Stimulated activated CD8-positive, alpha-beta memory T cell treated with anti-CD3 and anti-CD28 coated beads, Interleukin-15, amount 100 ng/mL, for 4 hours (primary cell): ENCODE measurements at places on chromosomes 12 and 14.

DNA sequence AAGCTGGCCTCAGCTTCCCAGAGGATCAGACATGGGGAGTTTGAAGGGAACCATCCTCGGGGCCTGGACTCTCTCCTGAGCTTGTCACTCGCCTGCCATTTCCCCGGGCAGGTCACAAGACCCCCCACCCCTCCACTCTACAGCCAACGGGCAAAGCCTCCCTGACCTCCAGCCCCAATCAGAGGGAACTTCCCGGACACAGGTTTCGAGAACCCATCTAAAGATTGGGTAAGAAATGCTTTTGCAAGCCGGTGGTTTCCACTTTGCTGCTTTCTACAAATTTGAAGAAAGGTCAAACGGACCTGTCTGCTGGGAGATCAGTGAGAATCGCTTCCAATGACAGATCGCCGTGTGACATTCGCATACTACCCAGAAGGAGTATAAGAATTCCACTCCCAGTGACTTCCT lies 89.6 kb downstream of the SCARB1 start:
- DNase-seq: no peak

DNA sequence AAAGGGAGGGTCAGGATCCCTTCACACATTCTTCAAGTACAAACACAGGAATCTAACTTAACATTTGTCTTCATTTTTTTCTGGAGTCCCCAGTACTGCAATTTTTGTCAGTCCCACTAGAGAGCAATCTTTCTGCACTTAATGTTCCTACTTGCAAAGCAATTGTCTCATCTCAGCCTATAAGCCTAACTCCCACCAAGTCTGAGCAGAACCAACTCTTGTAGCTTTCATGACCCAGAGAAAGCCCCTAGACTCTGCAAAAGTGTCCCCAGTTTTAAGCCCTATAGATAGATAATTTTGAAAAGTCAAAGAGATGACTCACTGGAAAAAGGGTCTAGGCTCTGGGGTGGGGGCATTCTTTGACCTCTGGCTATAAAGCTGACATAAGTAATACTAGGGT lies 1.8 kb upstream of the ZBTB39 start:
- no peak for DNase-seq

GRCh38 chr14:64654246-64654900 lies 49.9 kb upstream of the PLEKHG3 start:
- DNase-seq: no peak

DNA sequence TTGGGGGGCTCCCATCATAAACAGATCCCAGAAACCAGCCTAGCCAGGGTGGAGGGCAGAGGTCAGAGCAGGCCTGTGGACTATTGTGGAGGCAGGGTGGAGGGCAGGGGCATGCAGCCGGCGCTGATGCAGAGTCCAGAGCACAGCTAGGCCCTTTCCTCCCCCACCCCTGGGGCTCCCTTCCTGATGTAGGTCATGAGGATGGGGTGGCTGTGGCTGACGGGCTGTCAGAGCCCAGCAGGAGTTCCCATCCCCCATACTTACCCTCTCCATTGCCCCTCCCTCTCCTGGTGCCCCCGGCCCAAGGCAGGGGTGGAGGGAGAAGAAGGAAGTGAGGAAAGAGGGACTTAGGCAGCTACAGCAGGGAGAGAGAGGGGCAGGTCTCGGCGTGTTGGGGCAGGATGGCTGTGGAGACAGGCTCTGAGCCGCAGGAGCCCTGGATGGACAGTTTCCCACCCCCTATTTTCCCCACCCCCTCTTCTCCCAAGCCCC lies 5.7 kb upstream of the ZNF385A start:
- no peak for DNase-seq

DNA sequence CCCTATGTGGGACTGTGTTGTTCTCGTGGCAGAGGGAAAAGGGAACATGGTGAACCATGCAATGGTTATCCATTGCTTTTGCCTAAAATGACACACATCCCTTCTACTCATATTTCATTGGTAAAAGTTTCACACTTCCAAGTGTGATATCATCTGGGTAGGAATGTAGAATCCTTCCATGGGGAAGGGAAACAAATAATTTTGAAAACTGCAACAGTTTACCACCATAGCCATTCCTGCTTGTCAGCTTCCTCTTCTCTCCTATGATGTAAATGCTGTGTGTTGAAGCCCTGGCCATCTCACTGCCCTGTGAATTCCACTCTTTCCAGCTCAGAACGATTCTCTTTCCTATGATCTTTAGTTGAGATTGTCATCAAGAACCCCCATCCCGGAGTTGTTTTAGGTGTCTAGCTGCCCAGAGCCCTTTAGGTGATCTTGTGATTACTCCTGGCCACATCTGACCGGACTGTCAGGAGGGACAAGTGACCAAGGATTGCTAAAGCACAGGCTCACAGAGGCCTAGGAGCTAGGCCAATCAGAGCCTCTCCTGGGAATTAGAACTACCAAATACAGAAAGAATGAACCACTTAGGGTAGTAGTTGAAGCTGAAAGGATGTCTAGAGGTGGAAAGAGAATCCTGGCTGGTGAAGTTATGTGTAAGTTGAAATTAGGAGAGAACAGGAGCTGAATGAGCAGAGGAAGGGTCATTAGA lies 84.6 kb downstream of the VCPKMT start:
- no peak for DNase-seq

DNA sequence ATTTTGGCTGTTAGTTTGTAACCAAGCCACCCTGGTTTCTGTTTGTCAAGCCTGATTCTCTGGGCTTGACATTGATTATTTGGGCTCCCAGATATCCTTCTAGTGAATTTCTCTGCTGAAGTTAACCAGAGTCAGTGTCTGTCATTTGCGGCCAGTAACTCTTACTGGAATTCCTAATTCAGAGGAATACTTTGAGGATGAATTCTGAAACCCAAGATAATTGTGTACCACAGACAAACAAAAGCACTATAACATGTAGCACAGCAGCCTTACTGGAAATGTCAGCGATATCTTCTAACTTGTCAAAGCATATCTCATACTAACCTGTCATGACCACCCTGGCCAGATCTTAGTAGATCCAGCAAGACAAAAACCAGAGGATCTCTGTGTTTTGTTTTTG lies 84.4 kb upstream of the HIF1A start:
- DNase-seq: no peak

- DNase-seq: no peak
Observed at GRCh38 chr14:52080158-52080800, 11.4 kb upstream of the NID2 start.

- no peak for DNase-seq
Observed at GRCh38 chr14:102499401-102500157, 10.0 kb downstream of the ANKRD9 start.

GRCh38 chr12:70332236-70332635 lies 33.9 kb upstream of the KCNMB4 start:
- DNase-seq: no peak

- no peak for DNase-seq
Observed at GRCh38 chr14:49992901-49993339, 100.0 kb downstream of the ARF6 start.

DNA sequence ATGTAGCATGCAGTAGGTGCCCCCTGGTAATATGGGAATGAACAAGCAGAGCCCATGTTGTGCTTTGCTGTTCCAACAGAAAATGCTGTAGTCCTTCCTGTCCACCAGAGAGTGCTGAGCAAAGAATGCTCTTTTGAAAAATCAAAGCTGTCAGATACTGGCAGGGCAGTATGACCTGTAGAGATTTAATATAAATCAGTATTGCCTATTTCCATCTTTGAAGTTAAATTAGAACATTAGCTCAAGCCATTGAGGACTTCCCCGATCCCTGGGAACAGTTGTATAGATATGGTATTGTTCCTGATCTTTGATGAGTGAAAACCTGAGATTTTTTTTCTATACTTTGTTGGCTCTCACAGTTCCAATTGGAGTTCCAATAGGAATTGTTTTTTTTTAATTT lies 13.0 kb downstream of the TTC8 start:
- DNase-seq: no peak

- no peak for DNase-seq
Observed at GRCh38 chr14:31657917-31658316, 96.7 kb downstream of the NUBPL start.

DNA sequence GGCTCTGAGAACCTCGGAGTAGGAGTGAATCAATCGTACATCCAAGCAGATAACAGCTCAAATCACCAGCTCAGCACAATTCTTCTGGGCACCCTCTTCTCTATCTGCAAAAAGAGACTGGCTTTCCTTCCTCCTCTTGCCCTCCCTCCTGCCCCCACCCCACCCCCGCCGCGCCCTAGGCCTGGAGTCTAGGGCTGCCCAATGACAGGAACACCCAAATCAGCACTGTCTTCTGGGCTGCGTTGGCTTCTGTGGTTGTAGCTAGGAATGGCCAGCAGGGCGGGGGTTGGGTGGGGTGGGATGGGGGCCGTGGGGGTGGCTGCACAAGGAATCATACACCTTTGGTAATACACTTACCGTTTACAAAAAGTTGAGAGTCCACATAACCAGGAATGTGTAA lies 28.0 kb upstream of the TMCC3 start:
- DNase-seq: no peak

DNA sequence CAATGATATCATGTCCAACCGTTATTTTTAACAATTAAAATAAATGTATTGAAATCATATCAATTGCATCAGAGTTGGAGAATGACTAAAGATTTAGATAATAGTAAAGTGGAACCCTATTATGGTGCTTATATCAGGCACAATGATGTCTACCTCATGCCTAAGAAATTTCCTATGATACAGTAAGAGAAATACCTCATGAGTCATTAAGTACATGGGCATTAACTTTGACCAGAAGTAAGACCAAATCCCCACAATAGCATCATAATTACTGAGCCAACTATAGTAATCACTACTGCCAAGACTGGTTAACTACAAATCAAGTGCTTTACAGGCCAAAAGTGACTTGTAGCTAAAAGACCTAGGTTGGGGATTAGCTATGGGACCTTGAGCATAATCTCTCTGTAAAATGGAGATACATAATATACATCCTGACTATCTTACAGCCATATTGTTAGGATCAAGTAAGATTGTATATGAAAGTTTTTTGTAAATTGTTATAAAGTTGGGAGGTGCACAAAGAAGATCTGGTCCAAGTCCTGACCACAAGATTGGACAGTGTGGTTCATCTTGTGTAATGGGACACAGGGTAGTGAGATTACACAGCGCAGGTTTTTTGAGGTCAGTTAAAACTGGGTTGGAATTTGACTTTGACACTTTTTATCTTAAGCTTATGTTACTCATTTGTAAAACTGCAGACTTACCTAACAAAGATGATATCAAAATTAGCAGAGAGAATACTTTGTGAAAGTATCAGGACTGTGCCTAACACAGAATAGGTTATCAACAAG lies 60.5 kb downstream of the ERGIC2 start:
- no peak for DNase-seq

GRCh38 chr14:59532419-59532818 lies 44.2 kb downstream of the CCDC175 start:
- no peak for DNase-seq

DNA sequence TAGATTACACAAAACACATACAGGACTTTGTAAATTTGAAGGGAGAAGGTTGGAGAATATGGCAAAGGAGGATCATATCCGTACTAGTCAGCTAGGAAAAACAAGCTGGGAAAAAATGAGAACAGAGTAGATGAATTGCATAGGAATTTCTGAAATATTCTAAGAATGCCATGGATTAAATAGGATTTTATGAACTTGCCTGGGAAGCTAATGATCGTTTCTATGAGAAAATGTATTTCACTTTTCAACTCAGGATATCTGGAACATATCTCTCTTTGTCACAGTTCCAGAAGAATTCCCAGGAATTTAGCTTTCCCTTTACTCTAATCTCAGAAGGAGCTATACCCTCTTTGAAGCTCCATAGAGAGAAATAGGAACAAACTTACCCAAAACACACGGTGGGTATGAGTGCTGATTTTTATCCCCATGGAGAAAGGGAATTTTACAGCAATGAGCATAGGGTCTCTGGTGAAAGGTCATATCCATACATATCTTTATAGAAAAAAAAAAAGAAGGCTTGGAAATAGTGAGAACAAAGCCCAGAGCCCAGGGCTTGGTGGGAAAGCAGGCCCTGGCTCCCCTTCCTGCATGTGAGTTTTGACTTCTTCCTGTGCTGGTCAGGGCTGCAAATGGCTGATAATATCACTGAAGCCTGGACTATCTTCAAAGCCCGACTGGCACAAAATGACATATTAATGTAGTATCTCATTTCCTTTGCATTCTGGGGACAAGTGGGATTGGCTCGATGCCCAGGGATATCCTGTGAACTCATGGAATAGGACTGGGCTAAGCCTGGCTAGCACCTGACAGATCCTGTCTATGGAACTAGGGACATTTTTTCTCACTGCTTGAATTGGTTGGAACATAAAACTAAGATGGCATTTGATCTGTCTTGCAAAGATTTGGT lies 136.3 kb downstream of the AEBP2 start:
- no peak for DNase-seq

DNA sequence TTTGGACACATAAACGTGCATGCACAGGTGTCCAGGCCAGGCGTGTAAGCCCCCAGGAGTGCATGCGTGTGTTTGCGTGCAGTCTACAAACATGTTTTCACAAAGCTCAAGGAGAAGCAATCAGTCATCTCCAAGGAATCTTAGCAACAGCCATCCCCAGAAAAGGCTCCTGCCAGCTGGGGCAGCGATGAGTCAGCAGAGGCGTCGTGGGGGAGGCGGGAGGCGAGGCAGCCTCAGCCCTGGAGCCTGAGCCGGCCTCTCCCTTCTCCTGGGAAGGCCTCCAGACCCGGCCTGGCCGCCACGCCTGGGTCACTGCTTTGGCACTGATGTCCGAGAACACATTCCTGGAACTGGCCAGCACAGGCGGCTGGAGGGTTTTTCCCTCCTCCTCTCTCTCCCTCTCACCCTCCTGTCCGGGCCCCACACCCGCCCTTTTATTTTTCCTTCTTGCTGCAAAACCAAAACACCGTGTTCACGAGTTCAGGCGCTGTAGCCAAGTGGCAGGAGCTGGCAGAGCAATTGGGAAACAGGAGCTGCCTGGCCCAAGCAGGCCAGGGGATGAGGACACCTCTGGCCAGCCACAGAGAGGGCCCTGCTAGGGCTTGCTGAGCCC lies 92.7 kb downstream of the LRRC74A start:
- no peak for DNase-seq

GRCh38 chr14:90446405-90446804 lies 49.6 kb downstream of the CALM1 start:
- no peak for DNase-seq

DNA sequence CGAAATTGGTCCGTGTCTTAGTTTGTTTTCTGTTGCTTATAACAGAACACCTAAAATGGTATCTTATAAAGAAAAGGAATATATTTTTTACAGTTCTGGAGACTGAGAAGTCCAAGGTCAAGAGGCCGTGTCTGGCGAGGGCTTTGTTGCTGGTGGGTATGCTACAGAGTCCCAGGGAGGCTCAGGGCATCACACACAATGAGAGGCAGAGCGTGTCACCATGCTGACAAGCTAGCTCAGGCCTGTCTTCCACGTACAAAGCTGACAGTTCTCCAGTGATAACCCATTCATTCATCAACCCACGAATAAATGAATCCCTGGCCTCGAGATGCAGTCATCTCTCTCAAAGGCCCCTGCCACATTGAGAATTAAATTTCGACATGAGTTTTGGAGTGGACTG lies 56.7 kb upstream of the AEBP2 start:
- DNase-seq: no peak

- no peak for DNase-seq
Observed at GRCh38 chr12:54762390-54762789, 91.9 kb upstream of the MUCL1 start.
